ENCODE measurements at places on chromosomes 3 and 15.

GRCh38 chr3:20421-20820, 176.1 kb upstream of the CHL1 start:
- no peak for DNase-seq

DNA sequence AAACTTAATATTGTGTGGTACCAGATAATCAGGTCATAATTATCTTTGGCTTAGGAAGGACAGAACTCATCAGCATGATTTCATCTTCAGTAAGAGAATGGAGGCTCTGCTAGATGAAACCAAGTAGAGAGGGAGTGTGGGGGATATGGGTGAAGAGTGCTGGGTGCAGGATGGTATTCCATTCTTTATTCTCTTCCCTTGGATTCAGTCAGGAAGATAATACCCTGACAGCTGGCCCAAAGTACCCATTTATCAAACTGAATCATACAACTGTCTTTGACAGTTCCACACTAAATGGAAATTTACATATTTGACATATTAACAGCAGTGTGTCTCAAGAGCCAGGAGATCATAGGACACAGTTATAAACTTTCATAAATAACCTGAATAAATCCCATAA, 44.7 kb downstream of the GOLIM4 start:
- DNase-seq = no peak

- DNase-seq = no peak
These were observed 24.8 kb downstream of the AKAP13 start for GRCh38 chr15:85404918-85405866.

DNA sequence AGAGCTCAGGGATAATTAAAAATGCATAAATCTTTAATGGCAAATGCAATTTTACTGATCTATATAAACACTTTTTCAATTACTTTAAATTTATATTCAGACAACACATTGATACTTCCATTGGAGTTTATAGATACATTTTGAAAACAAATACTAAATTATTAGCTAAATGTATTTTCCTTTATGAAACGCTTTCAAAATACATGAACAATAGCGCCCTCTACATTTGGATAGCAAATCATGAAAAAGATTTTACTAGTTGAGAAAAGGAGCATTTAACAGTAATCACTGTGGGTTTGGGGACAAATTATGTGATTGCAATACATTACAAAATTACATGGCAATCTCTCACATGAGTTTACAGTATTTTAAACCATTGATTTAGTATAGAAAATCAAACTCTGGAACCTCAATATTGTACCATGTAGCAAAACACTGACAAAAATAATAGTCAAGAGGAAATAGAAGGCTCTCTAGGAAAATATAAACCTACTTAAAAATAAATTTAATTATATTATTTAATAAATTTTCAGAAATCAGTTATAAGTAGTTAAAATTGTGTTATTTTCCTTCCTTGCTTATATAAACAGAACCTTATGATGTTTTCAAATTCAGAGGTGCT, 207.9 kb downstream of the ZIC1 start:
- DNase-seq = no peak

DNA sequence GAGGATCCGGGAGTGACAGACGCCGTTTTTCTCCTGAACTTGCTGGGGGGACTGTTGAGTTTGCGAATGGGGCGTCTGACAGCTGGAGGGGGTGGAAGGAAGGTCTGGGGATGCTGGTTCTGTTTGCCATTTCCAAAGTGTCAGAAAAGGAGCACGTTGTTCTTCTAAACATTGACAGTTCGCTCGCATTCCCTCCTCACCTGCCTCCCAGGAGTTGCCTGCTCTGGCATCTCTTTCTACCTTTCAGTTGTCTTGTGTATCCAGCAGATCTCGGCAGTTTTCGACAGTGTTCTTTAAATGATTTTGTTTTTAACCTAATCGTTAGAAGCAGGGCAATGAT, 829 bp downstream of the SELENOT start:
- no peak for DNase-seq

GRCh38 chr3:159151130-159151529, 349.3 kb downstream of the MFSD1 start:
- DNase-seq = no peak

DNA sequence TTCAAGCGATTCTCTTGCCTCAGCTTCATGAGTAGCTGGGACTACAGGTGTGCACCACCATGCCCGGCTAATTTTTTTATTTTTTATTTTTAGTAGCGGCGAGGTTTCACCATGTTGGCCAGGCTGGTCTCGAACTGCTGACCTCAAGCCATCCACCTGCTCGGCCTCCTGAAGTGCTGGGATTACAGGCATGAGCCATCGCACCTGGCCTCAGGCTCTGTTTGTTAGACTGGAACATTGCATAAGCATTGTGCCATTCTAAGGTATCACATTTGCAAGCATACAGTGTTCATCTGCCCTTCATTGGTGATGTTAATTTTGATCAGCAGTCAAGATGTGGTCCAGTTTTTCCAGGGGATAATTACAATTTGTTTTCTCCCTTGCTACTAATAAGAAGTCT, 43.0 kb downstream of the SQOR start:
- no peak for DNase-seq

- no peak for DNase-seq
These were observed 42.4 kb downstream of the FBN1 start for GRCh38 chr15:48603123-48603500.

DNA sequence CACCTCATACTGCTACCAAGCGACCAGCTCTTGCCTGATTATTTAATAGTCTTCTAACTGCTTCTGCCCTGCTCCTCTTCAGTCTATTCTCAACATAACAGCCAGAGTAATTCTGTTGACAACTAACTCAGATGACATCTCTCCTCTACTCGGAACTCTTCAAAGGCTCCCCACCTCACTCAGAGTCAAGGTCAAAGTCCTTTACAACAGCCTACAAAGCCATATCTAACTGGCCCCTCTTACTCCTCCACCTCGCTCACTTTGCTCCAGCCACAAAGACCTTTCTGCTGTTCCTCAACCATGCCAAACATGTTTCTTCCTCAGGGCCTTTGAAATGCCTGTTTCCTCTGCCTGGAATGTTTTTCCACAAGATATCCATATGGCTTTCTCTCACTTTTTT, 43.6 kb downstream of the PIK3R4 start:
- no peak for DNase-seq

GRCh38 chr15:83053151-83053550, 13.9 kb downstream of the BTBD1 start:
- DNase-seq = no peak

GRCh38 chr15:90104551-90104950, 2.3 kb upstream of the IDH2 start:
- no peak for DNase-seq

GRCh38 chr15:85584872-85585271, 204.5 kb downstream of the AKAP13 start:
- DNase-seq = no peak

DNA sequence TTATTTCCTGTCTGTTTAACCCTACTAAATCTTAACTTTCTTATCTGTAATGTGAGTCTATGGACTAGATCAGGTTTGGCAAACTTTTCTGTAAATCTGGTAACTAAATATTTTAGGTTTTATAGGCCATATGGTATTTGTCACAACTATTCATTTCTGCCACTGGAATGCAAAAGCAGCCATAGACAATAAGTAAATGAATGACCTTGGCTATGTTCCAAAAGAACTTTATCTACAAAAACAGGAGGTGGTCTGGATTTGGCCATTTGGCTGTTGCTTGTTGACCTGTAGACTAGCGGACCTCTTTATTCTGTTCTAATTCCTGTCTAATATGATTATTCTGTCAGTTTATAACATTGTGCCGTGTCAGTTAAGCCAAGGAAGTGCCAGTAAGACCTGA, 314.2 kb downstream of the LPP start:
- no peak for DNase-seq

- no peak for DNase-seq
These were observed 1.7 kb downstream of the SNTN start for GRCh38 chr3:63654211-63654610.

GRCh38 chr3:129039271-129040038, 21.1 kb upstream of the GP9 start:
- DNase-seq = no peak

DNA sequence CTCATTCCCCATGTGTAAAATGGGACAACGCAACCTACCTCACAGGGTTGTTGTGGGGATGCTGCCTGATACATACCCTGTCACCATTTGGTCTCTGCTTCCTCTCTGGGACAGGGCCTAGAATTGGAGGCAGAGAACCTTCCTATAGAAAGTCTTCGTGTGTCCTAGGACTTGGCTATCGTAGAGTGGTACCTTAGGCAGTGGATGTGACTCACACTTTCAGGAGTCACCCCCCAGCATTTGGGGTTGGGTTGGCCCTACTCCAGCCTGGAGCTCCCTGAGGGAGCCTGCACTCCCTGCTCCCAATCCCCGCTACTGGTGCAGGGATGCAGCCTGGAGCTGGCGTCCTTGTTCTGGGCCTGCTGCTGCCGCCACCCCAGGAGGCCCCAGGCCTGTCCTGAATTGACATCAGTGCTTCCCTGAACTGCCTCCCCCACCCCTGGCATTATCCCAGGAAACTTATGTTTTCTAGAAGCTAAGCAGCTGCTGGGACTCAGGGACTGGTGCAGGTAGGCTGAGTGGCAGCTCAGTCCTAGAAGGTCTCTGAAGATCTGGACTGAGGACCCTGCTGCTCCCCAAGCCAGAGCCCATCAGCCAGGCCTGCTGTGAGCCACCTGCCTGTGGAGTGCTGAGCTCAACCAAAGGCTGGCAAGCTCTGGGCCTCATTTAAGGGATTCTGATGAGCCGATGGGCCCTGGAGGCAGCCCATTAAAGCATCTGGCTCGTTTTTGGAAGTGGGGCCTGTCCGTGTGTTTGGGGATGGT, 9.9 kb downstream of the C15orf39 start:
- no peak for DNase-seq

DNA sequence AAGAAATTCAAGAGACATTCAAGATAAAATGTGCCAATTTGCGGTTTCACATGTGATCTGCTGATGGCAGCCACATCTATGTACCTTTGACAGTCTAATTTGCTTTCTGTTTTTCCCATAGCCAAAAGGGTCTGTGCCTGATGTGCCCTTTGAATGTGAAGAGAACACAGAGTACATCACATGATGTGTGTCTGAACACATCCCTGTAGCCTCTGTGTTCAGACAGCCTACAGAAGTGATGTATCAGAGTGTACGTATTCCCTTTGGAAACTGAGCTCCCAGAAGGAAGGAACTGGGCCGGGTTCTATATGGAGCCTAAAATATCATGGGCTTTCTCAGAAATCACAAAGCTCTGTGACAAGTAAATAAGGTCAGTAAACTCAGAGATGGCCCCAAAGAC, 52.4 kb downstream of the BOC start:
- DNase-seq = no peak

GRCh38 chr3:86733257-86733656, 257.7 kb downstream of the VGLL3 start:
- DNase-seq = no peak

- DNase-seq = no peak
These were observed 24.0 kb upstream of the RAF1 start for GRCh38 chr3:12687948-12688347.

- no peak for DNase-seq
These were observed 53.1 kb downstream of the FAM81A start for GRCh38 chr15:59491062-59491461.

GRCh38 chr15:69320977-69321554, 22.4 kb downstream of the PAQR5 start:
- DNase-seq = no peak

GRCh38 chr3:196659901-196660351, 20.4 kb downstream of the NRROS start:
- no peak for DNase-seq

DNA sequence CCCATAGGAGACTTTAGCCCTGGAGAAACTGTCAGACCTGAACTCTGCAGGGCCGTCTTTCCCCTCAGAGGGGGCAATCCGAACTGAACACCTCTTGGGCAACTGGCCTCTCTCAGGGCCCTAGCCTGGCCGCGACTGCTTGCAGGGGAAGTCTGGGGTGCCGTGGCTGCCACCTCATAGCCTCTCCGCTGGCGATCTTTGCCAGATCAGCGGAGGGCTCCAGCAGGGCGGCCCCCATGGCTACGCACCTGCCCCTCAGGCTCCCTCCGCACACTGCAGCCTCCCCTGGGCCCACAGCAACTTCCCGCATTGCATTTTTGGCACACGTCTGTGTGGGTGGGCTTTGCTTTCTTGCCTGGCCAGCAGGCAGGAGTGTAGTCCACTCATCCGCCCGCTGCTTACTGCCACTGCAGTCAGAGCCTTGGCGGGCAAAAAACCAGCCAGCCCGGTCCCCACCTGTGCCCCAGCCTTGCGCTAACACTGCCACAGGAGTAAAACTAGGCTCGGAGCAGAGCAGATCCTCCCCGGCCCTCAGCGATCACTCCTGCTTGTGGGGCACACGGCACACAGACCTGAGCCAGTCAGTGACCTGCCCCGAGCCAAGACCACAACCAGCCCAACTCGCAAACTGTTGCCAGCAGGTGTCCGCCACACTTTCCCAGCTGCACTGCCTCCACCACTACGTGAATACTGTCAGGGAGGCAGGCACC, 266.8 kb upstream of the CBLB start:
- DNase-seq = no peak

- no peak for DNase-seq
These were observed 26.5 kb downstream of the IGSF10 start for GRCh38 chr3:151434151-151434890.

DNA sequence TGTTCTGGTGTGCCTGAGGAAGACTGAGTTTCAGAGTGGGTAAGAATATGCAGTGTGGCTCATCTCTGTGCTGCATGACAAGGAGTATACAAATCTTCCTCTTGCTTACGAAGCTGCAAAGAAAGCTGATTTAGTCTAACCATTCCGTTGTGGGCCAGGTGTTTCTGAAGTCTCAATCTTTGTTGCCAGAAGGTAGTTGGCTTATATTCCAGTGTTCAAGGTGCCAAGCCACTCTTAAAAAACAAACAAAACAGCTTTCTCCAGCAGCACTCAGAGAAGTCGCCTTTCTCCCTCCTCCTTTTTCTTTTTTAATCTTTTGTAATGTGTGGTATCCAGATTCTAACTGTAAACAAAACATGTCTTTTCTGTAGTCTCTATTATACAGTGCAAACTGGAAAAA, 872.4 kb downstream of the NAALADL2 start:
- no peak for DNase-seq

GRCh38 chr15:63028442-63029110, 14.0 kb upstream of the TPM1 start:
- no peak for DNase-seq

- no peak for DNase-seq
These were observed 136.4 kb downstream of the MAGI1 start for GRCh38 chr3:65902304-65902793.

DNA sequence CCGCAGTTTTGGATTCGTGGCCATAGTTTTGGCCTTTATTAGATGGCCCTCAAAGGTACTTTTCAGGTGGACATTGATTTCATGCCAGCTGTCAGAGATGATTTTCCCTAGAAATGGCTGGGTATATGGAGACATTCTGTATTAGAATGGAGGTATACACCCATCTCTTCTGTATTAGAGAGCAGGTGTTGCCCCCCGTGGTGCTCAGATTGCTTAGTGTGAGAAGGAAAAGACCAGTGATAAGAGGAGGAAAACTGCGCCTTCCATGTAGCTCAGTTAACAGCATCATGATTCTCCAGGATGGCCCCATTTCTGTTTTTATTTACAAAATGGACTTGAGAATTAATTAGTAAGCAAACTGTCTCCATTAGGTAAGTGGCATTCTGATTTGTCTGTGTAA, 145.9 kb downstream of the IGF1R start:
- no peak for DNase-seq

GRCh38 chr3:4411236-4411635, 55.8 kb downstream of the SUMF1 start:
- DNase-seq = no peak

Measured in GM12892 (cell line).